ENCODE measurements at places on chromosomes 11 and 22.

GRCh38 chr22:45064313-45065278 lies 54.8 kb upstream of the PHF21B start:
- DNase-seq = no peak

DNA sequence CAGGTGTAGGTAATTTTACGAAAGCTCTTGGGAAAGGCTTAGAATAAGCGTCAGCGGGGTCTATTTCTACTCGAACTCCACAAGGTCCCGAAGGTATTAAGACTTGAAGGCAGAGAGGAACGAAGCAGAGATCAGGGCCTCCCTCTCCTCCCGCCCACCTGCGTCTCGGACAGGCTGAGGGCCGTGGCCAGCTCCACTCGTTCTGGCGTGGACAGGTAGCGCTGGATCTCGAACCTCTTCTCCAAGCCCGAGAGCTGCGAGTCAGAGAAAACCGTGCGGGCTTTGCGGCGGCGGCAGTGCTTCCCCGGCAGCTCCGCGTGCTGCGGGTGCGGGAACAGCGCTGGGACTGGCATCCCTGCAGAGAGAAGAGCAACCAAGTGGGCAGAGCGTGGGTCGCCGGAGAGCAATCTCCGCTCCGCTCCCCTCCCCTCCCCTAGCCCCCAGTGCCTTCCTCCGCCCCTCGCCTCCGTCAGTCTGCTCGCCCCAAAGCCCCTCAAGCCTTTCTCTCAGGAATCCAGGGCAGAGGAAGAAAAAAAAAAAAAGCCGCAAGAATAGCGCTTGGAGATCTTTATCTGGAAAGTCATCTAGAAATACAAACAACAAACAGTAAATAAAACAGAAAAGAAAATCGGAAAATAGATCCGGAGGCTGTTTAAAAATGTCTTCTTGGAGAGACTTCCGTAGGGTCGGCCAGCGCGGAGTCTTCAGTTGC lies 2.4 kb downstream of the BSX start:
- DNase-seq = no peak

- no peak for DNase-seq
Measured at GRCh38 chr11:134632347-134633119, 220.5 kb upstream of the B3GAT1 start.

GRCh38 chr11:17918049-17918605 lies 94.7 kb downstream of the SERGEF start:
- no peak for DNase-seq
